ENCODE measurements at places on chromosomes 5 and 9.

- no peak for DNase-seq
These were observed 1.1 kb upstream of the MAT2B start for GRCh38 chr5:163504079-163504931.

DNA sequence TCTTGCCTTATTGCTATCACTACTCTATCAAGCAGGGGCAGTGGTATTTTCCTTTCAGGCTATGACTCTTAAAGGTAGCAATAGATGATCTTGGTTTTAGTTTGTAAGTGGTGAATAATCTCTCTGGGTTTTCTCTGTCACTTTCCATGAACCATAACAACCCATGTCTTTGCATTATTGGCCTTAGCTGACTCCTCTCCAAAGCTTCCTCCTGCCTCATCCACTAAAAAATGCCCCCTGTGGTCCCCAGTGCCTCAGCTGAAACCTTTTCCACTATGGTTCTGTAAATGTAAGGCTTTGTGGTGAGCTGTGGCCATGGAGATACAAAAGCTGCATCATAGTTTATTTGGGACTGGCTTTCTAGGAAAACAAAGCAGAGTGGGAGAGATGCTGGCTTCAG is 128.8 kb downstream of the GPBP1 start:
- DNase-seq = no peak

- DNase-seq = no peak
These were observed 324.4 kb downstream of the PRELID2 start for GRCh38 chr5:145510769-145511168.

DNA sequence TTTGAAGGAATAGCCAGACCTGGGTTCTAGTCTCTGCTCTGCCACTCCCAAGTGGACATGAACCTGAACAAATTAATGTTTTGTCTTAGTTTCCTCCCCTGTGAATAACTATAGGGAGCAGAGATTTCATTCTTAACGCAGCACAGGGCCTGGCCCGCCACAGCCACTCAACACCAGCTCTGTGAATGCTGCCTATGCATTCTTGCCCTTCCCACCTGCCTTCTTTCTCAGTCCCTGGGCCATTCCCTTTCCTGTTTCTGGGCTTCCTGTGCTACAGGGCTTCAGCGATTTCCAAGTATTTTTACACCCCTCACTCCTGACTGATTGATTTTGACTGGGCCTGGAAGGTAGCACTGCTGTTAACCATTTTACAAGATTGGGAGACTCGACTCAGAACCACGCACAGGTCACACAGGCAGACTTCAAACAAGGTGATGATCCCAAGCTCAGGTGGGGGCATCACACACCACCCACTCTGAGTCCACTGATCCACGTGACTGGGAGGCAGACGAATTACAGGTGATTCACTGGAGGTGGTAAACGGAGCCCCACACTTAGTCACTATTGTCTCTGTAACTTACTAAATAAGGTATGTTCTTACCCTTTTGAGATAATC is 21.4 kb downstream of the PTPN3 start:
- DNase-seq = no peak

GRCh38 chr9:93894691-93895079 is 60.5 kb downstream of the BARX1 start:
- DNase-seq = no peak

DNA sequence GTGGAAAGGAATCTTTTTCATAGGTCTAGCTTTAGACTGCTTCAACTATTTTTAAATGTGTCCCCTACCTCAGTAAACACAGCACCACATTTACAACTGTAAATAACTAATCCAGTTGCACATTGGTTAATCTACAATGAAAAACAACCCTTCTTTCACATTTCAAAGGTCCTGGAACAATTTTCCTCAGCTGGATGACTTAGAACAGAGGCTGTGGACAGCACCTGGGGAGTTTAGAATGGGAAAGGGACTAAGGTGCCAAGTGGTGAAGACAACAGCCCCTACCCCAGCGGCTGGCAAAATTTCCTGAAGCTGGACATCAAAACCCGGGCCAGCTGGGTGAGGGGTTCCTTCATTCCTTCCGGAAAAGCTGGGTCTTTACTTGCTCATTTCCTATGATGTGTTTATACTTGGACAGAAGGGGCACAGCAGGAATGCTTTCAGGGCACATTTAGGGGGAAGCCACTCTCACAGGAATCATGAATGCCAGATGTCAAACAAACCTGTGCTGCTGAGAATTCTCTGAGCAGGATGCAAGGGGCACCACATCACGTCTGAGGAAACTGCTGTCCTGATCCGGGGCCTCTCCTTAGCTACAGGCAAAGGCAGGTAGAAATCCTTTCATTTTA is 158.3 kb downstream of the NR2F1-AS1 start:
- DNase-seq = no peak

DNA sequence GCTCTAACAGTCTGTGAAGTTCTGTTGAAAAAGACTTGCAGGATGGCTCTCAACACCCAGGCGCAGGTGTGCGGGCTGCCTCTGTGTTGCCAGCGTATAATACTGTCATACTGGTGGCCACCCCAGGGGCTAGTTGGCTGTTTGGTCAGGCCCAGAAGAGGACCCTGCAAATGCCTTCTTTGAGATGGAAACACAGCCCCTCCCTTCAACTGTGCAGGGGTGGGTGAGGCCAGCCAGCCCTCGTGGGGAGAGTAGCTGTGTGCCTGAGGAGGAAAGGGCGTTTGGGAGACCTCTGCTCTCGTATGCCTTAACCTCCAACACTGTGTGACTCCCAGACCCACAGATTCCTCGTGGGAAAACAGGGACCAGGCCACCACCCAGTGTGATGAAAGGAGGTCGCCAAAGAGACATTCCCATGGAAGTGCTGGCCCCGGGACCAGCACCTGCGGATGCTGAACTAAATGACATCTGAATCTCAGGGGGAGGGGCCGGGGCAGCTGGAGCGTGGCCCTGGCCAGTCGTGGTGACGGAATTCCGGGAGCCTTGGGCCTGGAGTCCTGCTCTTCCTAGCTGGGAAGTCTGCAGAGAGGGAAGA is 11.3 kb upstream of the SCGB3A1 start:
- no peak for DNase-seq

GRCh38 chr5:137146402-137146890 is 352.7 kb downstream of the SPOCK1 start:
- peak; percentile 68 for DNase-seq

DNA sequence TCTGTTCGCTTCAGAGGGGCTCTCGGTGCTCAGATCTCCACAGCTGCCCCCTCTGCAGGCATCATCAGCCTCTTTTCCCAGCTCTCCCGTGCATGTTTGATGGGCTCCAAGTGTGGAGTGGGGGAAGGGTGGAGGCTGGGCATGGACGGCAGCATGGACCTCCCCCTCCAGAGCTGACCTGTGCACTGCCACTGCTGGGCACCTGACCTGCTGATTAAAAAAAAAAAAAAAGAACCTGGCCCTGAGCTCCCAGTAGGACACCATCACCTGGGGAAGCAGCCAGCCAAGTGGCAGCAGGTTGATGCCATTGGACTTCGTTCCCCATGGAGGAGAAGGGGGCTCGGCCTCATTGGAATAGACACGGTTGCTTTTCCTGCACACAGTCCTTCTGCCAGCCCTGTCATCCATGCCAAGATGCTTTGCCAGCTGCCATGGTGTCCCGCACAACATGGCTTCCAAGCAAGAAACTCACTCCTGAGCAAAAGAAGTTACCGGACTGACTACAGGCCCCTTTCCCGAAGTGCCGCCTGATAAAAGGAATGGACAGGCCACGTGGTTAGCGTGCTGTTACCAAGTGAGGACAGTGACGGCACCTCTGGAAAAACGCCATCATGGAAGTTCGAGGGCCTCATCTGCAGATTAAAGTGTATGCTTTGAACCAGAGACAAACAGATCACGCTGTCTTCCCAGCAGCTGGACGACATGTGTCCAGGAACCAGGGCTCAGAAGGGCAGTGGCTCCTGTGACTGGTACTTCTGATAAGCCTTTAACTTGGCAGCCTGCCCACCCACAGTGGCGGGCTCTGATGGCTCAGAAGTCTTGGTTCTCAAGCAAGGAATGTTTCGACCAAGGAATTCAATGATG is 14.7 kb upstream of the BRD3OS start:
- no peak for DNase-seq

Measured in HTR-8/SVneo (cell line).